ENCODE measurements at places on chromosomes 3 and 15.

- DNase-seq = no peak
Measured at GRCh38 chr3:38707730-38708129, 58.2 kb upstream of the SCN5A start.

- no peak for DNase-seq
Measured at GRCh38 chr15:39252134-39252470, 328.8 kb upstream of the THBS1 start.

DNA sequence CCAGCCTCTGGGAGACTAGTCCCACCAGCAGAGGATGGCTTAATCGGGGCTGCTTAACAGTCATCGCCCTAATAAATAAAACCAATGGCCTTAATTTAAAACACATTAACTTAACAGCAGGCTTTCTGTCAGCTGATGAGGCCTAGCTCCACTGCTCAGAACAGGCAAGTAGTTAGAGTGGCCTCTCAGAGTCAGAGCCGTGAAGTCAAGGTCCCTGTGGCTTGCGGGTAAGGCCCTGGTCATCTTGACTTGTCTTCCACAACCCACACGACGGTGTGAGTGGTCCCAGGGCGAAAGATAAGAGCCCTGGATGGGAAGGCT, 11.8 kb downstream of the XXYLT1 start:
- DNase-seq = no peak

DNA sequence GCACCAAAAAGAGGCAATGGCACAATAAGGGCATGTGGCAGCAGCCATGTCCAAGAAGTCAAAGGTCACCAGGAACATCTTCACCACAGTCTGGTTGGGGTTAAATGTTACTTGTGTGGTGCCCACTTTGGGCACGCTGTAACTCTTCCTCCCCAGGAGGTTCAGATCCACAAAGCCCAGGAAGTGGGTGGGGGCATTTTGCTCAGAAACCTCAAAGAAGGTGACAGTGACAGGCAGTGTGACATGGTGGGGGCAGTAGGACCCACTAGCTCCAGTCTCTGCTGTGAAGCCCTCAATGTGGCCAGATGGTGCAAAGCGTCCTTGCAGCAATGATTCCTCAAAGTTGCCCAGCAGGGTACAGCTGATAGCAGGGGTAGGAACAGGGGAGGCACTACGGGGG, 5.8 kb downstream of the ZNF80 start:
- no peak for DNase-seq

DNA sequence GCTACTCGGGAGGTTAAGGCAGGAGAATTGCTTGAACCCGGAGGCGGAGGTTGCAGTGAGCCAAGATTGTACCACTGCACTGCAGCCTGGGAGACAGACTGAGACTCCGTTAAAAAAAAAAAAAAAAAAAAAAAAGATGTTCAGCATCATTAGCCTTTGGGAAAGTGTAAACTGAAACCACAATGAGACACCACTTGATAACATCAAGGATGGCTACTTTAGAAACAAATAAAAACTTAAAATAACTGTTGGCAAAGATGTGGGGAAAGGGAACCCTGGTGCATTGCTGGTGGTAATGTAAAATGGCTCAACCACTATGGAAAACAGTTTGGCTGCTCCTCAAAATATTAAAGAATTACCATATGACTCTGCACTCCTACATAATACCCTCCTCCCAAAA, 1.9 kb downstream of the LEO1 start:
- no peak for DNase-seq

DNA sequence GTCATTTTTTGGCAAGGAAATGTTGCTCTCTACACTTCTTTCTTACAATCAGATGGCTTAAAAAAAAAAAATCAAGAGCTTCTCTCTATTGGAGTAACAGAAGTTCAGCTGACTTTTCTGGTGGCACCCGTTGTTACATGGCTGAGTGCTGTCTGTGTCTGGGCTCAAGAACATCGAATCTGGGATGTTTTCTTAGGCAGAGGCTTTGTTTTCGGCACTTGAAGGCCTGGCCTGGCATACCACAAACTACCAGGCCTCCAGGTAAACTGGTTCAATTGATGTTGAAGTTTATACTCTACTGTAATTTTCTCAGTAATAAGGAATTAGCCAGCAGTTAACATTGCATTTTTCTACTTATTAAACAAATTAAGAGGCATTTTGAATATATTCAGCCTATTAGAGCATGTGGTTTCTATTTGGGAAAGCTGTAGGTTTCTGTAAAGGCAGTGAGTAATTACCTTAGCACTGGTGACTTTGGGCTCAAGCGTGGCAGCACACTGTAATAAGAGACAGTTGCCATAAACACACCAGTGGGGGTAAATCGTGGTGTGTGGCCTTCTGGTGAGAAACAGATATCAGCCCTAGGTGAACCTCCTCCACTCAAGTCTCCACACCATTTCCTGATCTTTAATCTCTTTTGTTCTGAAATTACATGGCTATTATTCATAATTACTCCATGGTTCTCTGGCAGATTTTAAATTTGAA, 544.7 kb downstream of the MECOM start:
- no peak for DNase-seq

- DNase-seq = no peak
Measured at GRCh38 chr15:48432688-48433087, 101.5 kb downstream of the DUT start.

GRCh38 chr3:2921903-2922302, 188.3 kb downstream of the IL5RA start:
- DNase-seq = peak; percentile 45

GRCh38 chr3:184785890-184786279, 26.1 kb upstream of the VPS8 start:
- DNase-seq = no peak

GRCh38 chr3:18047052-18047451, 304.6 kb upstream of the TBC1D5 start:
- DNase-seq = no peak

DNA sequence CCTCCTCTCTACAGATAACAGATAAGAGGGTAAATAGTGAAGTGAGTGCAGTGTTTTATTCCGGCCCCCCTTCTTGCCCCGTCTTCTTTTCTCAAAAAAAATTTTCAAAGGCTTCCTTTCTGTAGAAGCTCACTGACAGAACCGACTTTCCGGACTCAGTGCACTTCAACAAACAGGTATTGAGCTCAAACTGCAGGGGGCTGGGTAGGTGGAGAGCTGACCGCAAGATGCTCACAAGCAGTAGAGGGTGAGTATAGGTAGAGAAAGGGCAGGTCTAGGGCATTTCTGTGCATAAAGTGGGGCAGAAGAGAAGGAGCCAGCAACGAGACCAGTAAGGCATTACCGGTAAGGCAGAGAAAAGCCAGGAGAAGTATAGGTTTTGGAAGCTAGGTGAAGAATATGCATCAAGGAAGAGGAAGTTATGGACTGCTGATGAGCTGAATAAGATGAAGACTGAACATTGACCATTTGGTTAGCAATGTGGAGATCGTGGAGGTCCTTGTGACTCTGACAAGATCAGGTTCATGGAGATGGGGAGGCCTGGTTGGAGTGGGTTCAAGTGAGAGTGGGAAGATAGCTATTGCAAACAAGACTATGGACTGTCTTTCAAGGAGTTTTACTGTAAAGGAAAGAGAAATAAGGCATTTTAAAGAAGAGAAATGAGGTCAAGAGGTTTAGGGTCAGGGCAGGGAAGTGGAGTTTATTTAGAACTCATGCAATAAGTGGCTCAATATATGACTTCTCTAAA, 97.4 kb downstream of the ST6GAL1 start:
- no peak for DNase-seq

- no peak for DNase-seq
Measured at GRCh38 chr3:54144284-54144683, 21.9 kb downstream of the CACNA2D3 start.

DNA sequence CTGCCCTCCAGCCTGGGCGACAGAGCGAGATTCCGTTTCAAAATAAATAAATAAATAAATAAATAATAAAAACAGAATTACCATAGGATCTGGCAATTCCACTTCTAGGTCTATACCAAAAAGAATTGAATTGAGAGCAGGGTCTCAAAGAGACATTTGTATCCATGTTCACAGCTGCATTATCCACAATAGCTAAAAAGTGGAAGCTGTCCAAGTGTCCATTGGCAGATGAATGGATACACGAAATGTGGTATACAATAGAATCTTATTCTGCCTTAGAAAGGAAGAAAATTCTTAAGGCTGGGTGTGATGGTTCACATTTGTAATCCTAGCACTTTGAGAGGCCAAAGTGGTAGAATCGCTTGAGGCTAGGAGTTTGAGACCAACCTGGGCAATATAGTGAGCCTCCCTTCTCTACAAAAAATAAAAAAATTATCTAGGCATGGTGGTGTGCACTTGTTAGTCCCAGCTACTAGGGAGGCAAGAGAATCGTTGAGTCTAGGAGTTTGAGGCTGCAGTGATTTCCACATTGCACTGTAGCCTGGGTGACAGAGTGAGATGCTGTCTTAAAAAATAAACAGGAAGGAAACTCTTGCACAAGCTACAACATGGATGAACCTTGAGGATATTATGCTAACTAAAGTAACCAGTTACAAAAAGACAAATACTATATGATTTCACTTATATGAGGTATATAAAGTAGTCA, 24.2 kb downstream of the PFKFB4 start:
- no peak for DNase-seq

GRCh38 chr3:10370429-10370828, 49.5 kb upstream of the SEC13 start:
- DNase-seq = no peak

DNA sequence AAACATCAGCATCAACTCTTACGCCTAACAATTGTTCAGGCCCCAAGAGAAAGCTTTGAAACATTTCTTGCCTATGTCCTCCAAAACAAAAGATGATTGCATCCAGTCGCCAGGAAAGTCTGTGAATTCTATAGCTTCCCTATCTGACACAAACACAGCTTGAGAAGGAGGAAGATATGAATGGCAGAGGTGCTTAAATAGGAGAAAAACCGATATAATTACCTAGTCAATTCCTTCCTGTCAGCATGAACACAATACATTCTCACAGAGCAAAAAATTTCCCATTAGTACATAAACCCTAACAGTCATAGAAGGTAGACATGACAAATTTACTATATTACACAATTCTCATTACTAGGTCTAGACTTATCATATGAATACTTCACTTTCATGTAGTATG, 326.5 kb downstream of the CGGBP1 start:
- DNase-seq = no peak

- no peak for DNase-seq
Measured at GRCh38 chr3:187006864-187007630, 76.7 kb downstream of the ST6GAL1 start.

DNA sequence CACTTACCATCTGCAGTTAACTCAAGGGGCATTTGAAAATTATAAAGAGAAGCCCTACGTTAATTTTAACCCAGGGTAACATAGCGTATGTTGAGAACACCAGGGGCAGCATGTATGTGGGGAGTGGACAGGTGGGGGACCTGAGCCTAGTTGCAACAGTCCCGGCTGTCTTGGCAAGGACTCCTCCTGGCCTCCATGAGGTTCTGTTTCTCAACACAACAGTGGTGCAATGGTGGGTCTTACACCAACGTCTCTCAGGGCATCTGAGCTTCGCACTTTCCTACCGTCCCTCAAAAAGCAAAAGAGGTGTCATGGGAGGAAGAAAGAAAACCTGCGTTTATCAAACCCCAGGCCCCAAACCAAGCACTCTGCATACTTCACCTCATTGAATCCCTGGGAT, 50.6 kb downstream of the MGLL start:
- DNase-seq = no peak

GRCh38 chr15:87021751-87022150, 942.1 kb downstream of the AGBL1 start:
- DNase-seq = no peak

DNA sequence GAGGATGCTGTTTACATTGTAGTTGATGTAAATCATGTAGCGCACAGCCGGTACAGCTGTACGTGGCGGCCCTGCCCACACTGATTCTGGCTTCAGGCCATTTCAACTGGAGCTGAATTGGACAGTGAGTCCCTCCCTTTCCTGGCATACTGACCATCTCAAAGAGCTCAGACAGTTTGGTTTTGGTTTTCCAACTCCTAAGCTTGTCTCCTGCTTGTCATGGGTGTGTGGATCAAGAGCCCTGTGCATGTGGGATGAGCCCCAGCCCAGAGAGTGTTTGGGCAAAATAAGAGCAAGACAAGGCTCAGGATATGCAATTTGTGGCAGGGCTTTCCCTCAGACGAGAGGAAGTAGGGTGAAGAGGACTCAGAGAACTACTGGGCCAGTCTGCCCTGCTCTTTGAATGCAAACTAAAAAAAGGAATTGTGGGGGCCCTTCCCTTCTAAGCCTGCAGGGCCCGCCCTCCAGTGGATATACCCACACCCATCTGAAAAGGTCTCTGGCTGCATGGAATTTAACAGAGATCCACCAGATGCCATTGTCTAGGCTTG, 13.3 kb downstream of the ITGA11 start:
- DNase-seq = no peak

DNA sequence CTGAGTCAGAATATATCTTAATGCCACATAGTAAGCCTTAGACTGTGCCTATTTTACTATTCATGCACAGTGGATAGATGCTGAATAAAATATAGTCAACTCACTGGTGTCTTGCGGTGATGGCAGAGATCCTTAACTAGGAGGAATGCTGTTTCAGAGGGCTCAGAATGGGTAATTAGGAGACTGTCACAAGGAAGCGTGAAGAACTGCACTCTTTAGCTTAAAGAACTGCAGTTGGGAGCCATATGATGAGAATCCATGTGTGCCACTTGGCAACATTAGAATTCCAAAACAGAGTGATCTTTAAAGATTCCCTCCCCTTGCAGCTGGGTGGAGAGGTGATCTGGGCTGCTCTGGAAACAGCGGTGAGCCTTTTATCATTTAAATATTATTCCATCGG, 357.6 kb downstream of the MCTP2 start:
- DNase-seq = no peak

DNA sequence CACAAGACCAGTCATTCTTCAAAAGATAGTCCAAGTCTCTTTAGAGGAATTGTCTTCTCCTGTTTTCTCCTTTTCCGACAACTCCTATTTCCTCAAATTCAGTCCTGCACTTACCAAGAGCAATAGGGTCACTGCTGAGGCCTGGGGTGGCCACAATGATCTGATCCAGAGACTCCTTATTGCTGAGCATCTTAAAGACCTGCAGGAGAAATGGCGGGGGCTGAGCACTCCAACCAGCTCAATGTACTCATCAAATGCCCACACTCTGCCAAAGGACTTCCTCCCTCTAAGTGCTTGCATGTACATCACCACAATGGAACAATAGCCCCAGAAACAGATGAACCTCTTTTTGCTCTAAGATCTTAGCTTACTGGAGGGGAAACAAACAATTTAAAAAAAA, 9.6 kb downstream of the UBL7 start:
- DNase-seq = no peak

- DNase-seq = peak; percentile 89
Measured at GRCh38 chr15:68210821-68211655, 5.9 kb upstream of the CALML4 start.

GRCh38 chr3:119562307-119562961, 3.0 kb upstream of the CD80 start:
- no peak for DNase-seq

- DNase-seq = no peak
Measured at GRCh38 chr3:113156816-113157333, 54.5 kb upstream of the BOC start.

DNA sequence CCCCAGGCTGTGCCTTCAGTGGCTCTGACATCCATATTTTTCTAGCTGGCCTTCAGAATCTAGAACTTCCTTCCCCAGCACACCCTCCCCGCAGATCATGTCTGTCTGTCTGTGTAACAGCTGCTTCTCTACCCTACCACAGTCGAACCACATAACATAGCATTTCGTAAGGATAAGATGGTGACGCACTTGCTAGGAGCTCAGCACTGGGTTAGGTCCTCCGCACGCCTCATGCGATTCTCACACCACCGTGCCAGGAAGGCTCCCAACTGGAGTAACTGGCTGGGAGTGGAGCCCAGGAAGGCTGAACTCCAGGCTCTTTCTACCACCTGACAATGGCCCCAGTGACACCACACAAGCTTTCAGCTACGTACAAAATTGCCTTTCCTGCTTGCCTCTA, 168.6 kb downstream of the STT3B start:
- DNase-seq = no peak

All from D341Med (cell line).